DMS53 (cell line): ENCODE measurements at places on chromosomes 13 and 19.

GRCh38 chr13:94313321-94313910 is 166.1 kb downstream of the DCT start:
- no peak for DNase-seq

DNA sequence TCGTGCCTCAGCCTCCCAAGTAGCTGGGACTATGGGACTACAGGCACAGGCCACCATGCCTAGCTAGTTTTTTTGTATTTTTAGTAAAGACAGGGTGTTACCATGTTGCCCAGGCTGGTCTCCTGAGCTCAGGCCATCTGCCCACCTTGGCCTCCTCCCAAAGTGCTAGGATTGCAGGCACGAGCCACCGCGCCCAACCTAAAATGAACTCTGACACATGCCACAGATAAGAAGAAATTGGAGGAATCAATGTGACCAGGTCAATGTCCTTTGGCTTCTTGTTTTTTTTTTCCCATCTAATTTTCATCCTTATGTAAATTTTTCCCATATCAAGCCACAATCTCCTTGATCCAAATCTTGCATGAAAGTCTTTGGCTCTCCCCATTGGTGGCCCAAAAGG is 68.1 kb upstream of the SOX21 start:
- no peak for DNase-seq

- DNase-seq: no peak
Observed at GRCh38 chr19:12720851-12721655, 2.7 kb downstream of the TNPO2 start.

- DNase-seq: no peak
Observed at GRCh38 chr13:46795321-46795720, 1.6 kb downstream of the ESD start.

GRCh38 chr19:7397687-7398086 is 49.0 kb downstream of the ARHGEF18 start:
- DNase-seq: no peak

DNA sequence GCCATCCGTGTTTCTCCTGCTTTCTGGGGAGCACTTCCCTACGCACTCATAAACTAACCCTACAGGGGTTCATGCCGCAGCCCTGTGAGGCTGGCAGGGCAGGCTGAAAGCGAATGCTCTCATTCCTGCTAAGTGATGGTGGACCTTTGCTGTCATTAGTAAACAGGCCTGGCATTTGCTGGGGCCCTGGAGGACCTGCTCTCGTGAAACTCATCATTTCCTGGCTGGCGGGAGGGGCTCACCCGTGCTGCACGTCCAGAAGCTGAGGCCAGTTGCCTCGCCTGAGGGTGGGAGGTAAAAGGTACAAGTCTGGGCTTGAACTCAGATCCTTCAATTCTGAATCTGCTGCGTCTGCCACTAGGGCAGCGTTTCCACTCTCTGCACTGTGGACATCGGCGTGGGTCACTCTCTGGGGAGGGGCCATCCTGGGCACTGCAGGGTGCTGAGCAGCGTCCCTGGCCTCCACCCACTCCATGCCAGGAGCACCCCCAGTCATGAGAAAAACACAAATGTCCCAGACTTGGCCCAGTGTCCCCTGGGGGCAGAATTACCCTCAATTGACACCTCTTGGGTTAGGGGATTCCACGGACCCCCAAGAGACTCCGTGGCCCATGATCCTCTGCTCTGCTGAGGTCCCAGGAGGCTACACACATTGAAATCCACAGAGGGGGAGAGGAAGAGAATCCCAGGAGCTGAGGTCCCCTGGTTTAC is 7.0 kb downstream of the MOB3A start:
- no peak for DNase-seq

- peak; percentile 16 for DNase-seq
Observed at GRCh38 chr13:72959643-72960042, 99.2 kb upstream of the KLF5 start.

DNA sequence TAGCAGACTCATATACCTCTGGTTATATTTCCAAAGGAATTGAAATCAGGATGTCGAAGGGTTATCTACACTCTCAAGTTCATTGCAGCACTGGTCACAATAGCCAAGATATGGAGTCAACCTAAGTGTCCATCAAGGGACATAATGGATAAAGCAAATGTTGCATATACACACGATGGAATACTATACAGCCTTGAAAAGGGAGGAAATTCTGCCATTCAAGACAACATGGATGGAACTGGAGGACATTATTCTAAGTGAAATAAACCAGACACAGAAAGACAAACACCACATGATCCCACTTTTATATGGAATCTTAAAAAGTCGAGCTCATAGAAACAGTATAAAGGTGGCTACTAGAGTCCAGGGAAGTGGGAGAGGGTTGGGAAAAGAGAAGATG is 13.6 kb upstream of the ERCC1 start:
- DNase-seq: no peak

GRCh38 chr13:67775359-67775758 is 545.2 kb upstream of the PCDH9 start:
- no peak for DNase-seq

DNA sequence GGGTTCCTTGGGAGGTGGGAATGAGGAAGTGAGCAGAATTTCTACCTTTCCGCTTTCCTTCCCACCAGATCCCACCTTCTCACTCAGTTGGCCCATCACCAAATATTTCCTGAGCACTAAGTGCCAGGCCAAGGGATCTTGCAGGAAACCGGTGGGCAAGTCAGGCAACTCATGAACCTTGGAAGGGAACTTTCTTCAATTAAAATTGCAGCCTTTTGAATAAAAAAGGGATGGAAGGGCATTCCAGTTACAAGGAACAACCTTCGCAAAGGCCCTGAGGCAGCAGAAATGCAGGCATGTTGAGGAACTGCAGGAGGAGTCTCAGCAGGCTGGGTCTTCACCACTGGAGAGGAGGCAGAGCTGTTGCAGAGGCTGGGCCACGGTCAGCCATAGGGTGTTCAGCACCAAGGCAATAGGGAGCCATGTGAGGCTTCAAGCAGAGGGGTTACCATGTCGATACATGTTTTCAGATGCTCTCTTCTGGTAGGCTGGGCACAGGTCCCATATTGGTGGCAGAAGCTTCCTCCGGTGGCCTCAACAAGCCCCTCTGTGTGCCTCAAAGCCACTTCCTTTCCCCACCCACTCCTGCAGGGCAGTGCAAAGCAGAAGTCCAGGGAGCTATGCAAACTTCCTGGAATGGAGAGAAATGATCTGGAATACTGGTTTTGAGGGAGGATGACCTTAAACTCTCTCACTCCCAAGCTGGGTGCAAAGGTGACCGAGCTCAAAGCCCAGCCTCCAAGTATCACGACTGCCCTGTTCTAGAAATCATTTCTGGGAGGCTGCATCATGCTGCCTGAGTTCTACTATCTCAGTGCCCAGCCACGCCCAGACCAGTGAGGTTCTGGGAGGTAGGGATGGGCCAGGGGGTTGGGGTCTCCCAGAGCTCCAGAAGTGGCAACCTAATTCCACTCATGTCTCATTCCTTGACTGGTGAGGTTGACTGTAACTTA is at the start of gene FUT6:
Gene FUT6, minus strand, starts transcription at position 638 of the 953 bp plus-strand sequence. CDS start 7,135 bp downstream, outside the sequence.
- no peak for DNase-seq

DNA sequence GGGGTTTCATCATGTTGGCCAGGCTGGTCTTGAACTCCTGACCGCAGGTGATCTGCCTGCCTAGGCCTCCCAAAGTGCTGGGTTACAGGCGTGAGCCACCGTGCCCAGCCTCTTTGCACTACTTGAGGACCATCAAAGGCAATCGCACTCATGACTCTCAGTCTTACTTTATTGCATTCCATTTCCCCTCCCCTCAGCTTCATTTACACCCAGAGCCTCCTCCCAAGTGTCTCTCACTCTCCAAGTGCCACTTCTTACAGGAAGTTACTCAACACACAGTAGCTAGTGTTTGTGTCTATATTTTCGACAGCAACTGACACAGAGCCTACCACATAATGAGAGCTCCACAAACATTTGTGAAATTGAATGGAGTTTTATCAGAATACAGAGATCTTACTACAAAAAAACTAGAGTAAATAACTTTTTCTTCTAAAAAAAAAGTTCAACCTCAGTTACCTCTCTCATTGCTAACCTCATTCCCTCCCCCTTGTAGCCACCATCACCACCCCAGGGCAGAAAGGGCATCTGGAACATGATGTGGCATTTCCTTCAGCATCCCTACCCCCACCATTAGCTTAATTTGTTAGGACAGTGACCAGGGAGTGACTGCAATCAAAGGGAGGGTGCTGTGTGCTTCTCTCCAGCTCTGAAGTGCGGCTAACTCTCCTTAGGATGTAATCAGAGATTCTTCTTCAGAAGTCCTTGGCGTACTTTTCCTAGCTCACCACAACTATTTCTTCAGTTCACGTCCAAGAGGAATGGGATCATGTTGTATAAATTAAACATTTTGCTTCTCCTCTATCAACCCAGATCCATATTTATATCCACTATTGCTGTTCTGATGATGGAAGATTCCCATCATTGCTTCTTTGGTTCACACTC is 17.0 kb upstream of the RUBCNL start:
- DNase-seq: no peak

DNA sequence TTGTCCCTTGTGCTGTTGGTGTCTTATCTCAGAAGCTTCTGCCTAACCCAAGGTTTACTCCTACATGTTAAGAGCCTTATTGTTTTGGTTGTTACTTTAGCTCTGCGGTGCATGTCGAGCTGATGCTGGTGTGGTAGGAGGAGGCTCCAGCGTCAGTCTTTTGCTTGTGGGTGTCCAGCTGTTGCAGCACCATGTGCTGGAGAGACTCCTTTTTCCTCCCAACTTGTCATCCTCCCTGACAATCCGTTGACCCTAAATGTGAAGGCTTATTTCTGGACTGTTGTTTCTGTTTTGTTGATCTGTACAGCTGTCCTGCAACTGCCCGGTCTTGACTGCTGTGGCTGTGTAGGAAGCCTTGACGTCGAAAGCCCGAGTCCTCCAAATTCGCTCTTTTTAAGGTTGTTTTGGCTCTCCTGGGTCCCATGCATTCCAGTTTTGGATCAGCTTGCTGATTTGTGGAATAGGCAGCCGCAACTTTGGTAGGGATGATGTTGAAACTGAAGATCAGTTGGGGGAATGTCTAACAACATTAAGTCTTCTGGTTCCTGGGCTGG is 15.3 kb downstream of the NAXD start:
- no peak for DNase-seq

- no peak for DNase-seq
Observed at GRCh38 chr13:103272770-103273169, 206.6 kb upstream of the SLC10A2 start.

- DNase-seq: no peak
Observed at GRCh38 chr19:35901854-35902661, at the start of gene HCST. HCST (plus strand) TSS chr19:35902529; CDS start chr19:35902594, 65 bp downstream.

DNA sequence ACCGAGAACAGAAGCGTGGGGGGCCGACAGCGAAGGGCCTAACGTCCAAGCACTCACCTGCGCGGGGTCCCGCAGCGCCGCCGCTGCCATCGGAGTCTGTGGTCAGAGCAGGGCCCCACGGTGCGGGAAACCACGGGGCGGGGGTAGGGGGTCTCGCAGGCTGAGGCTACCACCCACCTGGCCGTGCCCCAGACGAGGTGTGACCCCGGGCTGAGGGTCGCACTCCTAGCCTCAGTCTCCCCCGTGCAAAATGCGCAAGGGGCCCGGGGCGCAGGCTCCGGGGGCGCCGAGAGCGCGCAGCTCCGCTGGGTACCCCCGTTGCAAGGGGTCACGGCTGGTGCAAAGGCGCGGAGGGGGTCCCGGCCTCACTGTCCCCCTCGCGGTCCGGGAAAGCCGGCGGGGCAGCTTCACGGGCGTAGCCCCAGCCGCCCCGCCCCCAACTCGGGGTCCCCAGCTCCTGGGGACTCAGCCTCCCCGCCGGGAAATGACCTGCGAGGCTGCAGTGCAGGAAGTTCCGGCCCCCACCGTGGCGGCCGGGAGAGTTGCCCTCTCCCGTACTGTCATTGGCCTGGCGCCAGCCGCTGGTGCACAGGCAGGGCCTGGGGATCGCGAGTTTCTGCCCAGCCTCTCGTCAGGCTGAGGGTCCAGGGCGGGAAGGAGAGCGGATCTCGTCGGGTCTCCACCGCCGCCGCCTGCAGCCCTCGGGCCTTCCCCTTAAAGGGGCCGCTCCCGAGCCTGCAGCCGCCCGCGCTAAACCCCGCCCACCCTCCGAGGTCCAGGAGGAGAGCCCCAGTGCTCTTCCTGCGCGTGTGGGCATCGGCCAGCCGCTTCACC is at the start of gene ZNF792:
Gene ZNF792, minus strand, starts transcription at position 657 of the 834 bp plus-strand sequence. Its CDS starts 567 bp downstream, at position 90.
- peak; percentile 85 for DNase-seq

GRCh38 chr19:17646441-17646840 is 41.7 kb downstream of the UNC13A start:
- DNase-seq: no peak

DNA sequence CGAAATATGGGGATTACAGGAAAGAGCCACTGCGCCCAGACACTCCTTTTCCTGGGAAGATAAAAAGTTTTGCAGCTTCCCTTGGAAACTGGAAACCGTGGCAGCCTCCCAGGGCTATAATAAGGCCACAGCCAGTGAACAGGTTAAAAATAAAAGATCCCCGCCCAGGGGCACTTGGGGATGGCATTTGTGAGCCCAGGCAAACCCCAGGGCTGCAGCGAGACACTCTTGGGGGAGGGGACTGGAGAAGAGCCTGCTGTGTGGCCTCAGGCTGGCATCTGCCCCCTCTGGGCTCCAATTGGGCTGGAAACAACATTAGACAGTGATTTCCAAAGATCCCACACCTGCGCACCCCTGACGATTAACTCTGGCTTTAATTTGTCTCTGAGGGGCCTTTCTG is 11.2 kb downstream of the FEM1A start:
- DNase-seq: no peak

- DNase-seq: no peak
Observed at GRCh38 chr19:53812335-53812734, 11.8 kb downstream of the NLRP12 start.

- DNase-seq: peak; percentile 29
Observed at GRCh38 chr19:32372726-32373517, 27.5 kb downstream of the ZNF507 start.

GRCh38 chr13:101298517-101298916 is 117.8 kb downstream of the NALCN start:
- DNase-seq: no peak

DNA sequence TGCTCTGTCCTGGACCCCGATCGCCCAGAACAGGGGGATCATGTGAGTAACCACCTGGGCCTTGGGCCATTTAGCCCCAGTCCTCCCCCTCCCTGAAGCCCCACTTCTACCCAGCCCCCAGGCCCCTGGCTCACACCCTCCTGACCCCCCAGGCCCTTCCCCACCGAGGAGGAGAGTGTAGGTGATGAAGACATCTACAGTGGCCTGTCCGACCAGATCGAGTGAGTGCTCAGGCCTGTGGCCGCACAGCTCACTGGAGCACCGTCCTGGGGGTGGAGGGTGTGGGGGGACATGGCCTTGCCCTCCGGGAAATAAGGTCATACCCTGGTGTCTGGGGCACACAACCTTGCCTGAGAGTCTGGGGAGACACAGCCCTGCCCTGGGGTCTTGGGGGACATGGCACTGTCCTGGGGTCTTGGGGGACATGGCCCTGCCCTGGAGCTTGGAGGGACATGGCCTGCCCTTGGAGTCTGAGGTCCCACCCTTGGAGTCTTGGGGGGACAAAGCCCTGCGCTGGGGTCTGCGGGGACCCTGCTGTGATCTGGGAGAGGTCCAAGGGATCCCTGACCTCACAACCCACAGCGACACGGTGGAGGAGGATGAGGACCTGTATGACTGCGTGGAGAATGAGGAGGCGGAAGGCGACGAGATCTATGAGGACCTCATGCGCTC is 49.3 kb downstream of the VAV1 start:
- no peak for DNase-seq

GRCh38 chr19:29623726-29624488 is 17.8 kb downstream of the POP4 start:
- DNase-seq: no peak
